Thoracic aorta (tissue), 2 donors: ENCODE measurements at places on chromosomes 13 and 19. TPM values are rescaled to one million over a fixed set of nuclear protein-coding genes. Genes with fewer than 3 reads are reported as not detected.

The CPB2 gene
- total RNA-seq, result not detected

The GPR18 gene
- not detected for total RNA-seq

The ZNF442 gene
- total RNA-seq, result 11.1 TPM

The SEMA6B gene
- 3.4 TPM for total RNA-seq

The PCDH9 gene
- 12.3 TPM for total RNA-seq

The PROSER1 gene
- 15.4 TPM for total RNA-seq

DNA sequence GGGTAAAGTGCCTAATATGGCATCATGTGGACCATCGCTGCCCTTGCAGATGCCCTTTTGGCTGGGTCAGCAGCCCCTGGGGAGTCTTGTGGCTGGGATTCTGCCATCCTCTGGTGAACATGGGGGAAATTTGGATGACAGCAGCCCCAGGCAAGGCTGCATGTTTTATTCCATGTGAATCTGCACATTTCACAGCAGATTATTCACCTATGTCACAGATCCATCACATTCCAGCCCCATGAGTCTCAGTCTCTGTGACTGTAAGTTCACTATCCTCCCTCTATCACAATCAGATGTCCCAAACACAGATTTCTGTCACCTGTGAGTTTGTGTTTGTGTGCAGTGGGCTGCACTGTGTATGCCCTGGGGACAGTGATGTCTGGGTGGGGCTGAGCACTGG, 36.8 kb upstream of the PSG9 start:
- no peak for DNase-seq
- no peaks in the 10 kb centered on the region for H3K36me3 ChIP-seq
- H3K4me3 ChIP-seq, result no peak overlapping the region
- no peak overlapping the region for H3K27ac ChIP-seq

GRCh38 chr13:32039056-32039455, 7.5 kb downstream of the FRY start:
- no peaks in the 10 kb centered on the region for H3K27me3 ChIP-seq
- peaks cover 10% of the 10 kb centered on the region for H3K4me1 ChIP-seq
- H3K27ac ChIP-seq, result no peak overlapping the region
- no peak overlapping the region for H3K4me3 ChIP-seq

GRCh38 chr13:58202099-58202498, 570.6 kb downstream of the PCDH17 start:
- H3K36me3 ChIP-seq, result no peaks in the 10 kb centered on the region
- no peak overlapping the region for H3K4me3 ChIP-seq
- DNase-seq, result no peak
- H3K27me3 ChIP-seq, result no peaks in the 10 kb centered on the region

GRCh38 chr13:73173279-73173811, 114.5 kb downstream of the KLF5 start:
- H3K27me3 ChIP-seq, result no peaks in the 10 kb centered on the region
- H3K27ac ChIP-seq, result no peak overlapping the region
- no peak overlapping the region for H3K4me3 ChIP-seq

DNA sequence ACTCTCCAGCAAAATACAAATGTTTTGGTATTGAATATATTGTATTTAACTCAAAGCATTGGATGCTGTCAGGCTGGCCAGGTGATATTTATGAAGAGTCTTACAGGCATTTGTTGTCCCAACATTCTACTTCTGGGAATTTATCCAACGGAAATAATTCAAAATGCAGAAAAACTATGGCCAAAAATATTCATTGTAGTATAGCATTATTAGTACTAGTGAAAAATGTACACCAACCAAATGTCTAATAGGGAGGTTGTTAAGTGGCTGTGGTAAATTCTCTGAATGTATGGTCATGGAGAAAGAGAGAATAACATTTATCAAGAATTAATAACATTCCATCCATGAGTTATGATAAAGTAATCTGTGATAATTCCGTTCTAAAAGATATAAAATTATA, 38.6 kb upstream of the GAS6 start:
- no peaks in the 10 kb centered on the region for H3K36me3 ChIP-seq
- H3K27ac ChIP-seq, result peak overlapping the region; percentile 91
- no peak overlapping the region for H3K4me3 ChIP-seq
- DNase-seq, result no peak

GRCh38 chr13:80011448-80012212, 329.3 kb downstream of the SPRY2 start:
- H3K4me1 ChIP-seq, result peaks cover 6% of the 10 kb centered on the region
- H3K4me3 ChIP-seq, result no peak overlapping the region
- H3K27ac ChIP-seq, result no peak overlapping the region

- H3K4me3 ChIP-seq, result no peak overlapping the region
- no peaks in the 10 kb centered on the region for H3K4me1 ChIP-seq
- DNase-seq, result no peak
Observed at GRCh38 chr13:65508338-65508737, 1721.8 kb downstream of the PCDH9 start.

GRCh38 chr19:48656840-48657474, 11.0 kb upstream of the CA11 start:
- no peak overlapping the region for H3K27ac ChIP-seq
- no peaks in the 10 kb centered on the region for H3K36me3 ChIP-seq
- peaks cover 6% of the 10 kb centered on the region for H3K4me1 ChIP-seq
- H3K4me3 ChIP-seq, result no peak overlapping the region

DNA sequence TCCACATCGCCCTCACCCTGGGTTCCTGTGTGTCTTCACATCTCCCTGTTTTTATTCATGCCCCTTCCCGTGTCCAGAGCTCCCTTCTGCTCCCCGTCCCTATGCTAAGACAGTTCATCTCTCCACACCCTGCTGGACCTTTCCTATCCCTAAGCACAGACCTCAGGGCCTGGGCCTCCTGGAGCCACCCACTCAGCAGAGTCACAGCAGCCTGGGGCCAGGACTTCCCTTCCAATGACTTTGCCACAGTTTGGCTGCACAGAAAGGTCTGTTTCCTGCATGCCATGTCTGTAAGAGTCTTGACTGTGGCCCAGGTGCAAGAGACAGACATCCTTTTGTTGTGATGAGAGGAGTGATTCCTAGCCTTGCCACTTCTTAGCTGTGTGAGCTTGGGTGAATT, 470.7 kb downstream of the TSHZ3 start:
- no peak overlapping the region for H3K27ac ChIP-seq
- no peaks in the 10 kb centered on the region for H3K27me3 ChIP-seq
- H3K36me3 ChIP-seq, result no peaks in the 10 kb centered on the region
- no peaks in the 10 kb centered on the region for H3K4me1 ChIP-seq
- DNase-seq, result no peak
- H3K4me3 ChIP-seq, result no peak overlapping the region

GRCh38 chr19:17302391-17303166, 646 bp downstream of the ABHD8 start:
- H3K4me3 ChIP-seq, result peak overlapping the region; percentile 87
- no peaks in the 10 kb centered on the region for H3K27me3 ChIP-seq
- DNase-seq, result no peak
- peaks cover 4% of the 10 kb centered on the region for H3K36me3 ChIP-seq
- H3K4me1 ChIP-seq, result peaks cover 25% of the 10 kb centered on the region
